ENCODE measurements at places on chromosomes 7 and 10.

DNA sequence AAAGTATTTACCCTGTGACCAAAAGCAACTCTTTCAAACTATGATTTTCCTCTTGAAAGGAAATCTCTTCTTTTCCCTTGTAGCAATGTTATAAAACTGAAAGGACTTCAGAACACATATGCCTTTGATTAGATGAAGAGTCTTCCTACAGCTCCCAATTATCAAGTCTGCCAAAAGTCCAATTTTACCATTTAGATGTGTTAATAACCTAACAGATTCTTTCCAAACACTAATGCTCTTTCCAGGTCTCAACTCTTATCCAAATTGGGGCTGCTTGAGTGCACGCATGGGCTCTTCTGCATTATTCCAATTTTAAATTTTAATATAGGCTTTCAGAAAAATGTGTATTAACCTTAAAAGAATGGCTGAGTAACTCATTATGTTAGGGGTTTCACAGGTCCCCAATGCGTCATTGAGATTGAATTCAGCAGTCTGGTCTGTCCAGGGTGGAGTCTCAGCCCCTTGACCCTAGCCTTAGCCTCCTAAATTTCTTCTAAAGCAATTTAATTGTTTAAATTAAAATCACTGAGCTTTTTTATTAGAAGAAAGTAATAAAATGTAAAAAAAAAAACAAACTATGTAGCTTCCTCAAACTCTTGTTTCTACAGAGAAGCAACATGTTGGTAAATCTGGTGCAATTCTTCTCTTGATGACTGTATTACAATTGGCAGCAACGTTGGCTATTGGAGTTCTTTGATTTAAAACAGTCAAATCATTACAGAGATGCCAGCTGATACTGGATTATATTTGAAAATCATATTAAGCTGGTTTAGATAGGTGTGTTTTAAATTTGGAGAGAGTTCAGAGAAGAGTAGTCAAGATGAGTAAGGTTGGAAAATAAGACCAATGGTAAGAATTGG is 170.4 kb downstream of the DKK1 start:
- DNase-seq = no peak

DNA sequence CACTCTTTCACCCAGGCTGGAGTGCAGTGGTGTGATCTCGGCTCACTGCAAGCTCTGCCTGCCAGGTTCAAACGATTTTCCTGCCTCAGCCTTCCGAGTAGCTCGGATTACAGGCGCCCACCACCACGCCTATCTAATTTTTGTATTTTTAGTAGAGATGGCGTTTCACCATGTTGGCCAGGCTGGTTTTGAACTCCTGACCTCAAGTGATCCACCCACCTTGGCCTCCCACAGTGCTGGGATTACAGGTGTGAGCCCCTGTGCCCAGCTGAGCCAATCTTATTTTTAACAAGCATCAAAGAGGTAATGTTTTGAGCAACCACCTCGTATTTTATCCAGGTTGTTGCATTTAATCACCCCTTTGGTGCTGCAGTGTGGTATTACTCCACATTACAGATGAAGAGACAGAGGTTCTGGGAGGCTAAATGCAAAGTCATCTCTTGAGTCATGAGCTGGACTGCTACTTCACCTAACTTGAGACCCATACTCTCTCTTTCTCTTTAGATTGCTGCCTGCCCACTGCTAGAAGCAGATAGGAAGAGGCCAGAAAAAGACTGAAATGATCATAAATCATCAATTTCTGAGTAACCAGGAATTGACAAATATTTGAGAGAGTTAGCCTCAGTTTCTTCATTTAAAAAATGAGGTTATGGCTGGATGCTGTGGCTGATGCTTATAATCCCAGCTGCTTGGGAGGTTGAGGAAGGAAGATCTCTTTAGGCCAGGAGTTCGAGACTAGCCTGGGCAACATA is 116.2 kb downstream of the CAMK1D start:
- DNase-seq = no peak

- DNase-seq = no peak
Observed at GRCh38 chr10:126738001-126738400, 67.5 kb upstream of the C10orf90 start.

DNA sequence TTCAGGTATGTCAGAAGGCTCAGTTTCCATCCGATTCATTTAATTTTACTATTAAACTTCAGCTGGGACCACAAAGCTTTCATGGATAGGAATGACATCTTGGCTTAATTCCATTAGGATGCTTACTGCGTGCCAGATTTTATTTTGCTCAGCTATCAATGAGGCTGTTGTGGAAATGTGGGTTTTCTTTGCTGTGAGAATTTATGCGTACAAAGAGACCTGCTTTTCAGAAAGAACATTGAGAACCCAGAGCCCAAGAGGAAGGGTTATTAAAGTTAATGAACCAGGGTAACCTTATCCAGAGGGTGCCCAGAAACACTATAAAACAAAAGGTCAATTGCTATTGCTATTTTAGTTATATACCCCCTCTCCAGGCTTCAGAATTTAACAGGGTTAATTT is 98.3 kb downstream of the MKLN1 start:
- DNase-seq = no peak

DNA sequence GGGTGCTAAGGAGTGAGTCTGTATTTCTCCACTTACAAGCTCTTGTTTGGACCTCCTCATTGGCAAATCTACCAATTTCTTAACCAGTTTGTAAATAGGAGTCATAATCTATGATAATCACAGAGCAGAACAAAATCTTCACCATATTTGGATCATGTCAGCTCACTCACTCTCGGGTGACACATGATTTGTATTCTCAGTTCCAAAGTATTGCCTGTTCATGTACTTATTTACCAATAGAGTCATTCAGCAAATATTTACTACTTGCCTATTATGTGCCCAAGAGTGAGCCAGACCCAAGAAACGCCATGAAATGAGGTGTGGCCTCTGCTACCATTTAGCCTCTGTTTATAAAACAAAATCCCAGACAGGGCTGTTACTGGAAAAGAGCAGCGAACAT is 114.8 kb downstream of the TSPAN12 start:
- no peak for DNase-seq

GRCh38 chr7:55149001-55149400 is 130.2 kb downstream of the EGFR start:
- DNase-seq = no peak

- DNase-seq = no peak
Observed at GRCh38 chr7:150450491-150451001, at the start of gene GIMAP8. TSS of gene GIMAP8 (plus strand) at chr7:150450630. CDS start at chr7:150466699, 16,069 bp downstream.

GRCh38 chr10:48551861-48552591 is 52.8 kb downstream of the ARHGAP22 start:
- no peak for DNase-seq

GRCh38 chr10:9198611-9199010 is 1144.1 kb downstream of the GATA3 start:
- DNase-seq = no peak

DNA sequence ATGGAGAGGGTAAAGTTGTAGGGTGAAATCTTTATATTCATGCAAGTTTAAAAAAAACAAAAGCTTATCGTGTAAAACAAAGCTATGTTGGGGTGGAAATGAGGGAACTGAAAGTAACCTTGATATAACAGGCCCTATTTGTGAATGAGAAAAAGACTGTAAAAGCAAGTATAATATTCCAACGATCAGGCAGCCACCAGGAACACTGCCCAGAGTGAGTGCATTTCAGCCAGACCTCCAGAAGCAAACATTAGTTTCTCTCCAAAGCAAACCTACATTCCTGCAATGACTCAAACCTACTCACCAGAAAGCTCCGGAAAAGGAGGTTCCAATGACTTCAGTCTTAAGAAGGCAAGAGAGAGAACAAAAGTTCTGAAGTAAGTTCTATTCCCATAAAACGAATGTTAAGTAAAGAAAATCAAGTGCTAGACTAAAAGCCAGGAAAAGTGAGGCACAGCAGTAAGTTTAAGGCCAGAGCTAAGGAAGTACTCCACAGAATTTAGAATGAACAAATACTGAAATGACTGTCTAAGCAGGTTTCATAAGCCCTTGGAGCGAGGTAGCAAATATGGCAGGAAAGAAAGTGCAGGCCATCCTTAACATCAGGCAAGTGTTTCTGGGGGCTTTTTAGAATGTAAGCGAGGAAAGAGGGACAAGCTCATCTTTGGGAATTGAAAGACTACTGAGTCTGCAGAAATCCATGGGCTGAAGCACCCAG is 493.1 kb downstream of the XPNPEP1 start:
- no peak for DNase-seq

- no peak for DNase-seq
Observed at GRCh38 chr7:135508883-135509588, 866 bp downstream of the CNOT4 start.

DNA sequence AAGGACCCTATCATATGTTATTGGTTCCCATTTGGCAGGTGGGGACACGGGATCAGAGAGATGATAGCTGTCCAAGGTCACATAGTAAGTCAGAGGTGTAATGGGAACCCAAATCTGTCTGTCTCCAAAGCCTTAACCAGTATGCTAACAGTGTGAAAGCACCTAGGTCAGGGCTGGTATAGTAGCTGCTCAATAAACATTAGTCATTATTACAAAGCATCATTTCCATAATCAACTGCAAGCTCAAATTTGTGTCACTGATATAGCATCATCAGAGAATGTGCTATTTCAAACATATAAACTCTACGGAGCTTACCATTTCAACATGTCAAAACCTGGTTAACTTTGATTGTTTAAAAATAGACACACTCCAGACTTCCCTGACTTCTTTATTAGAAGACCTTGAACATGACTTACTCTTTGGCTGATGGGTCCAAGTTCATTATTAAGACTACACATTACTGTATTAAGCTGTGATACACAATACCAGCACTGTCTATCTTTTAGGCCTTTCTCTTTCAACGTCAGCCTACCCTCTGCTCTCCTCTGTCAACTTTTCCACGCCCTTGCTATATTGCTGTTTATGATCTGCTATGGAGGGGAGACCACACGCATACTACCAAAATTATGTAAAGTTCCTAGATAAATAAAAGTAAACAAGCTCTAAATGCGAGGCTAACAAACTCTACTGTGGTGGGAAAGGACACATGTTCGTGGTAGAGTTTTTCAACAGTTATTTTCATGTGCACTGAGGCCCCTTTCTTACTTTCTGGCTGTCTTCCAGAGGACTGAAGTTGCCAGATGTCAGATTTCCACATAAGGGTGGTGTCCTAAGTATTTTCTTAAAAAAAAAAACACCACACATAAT is 33.6 kb downstream of the DNMBP start:
- no peak for DNase-seq

GRCh38 chr7:144842377-144842851 is 6.6 kb upstream of the TPK1 start:
- no peak for DNase-seq

- DNase-seq = no peak
Observed at GRCh38 chr10:16184096-16184597, 252.7 kb upstream of the PTER start.

GRCh38 chr7:107169120-107170050 is 582 bp downstream of the HBP1 start:
- peak; percentile 95 for DNase-seq

- no peak for DNase-seq
Observed at GRCh38 chr10:20916976-20917375, 19.9 kb upstream of the NEBL start.

GRCh38 chr7:41319581-41319980 is 383.3 kb downstream of the INHBA start:
- no peak for DNase-seq

- no peak for DNase-seq
Observed at GRCh38 chr10:21929070-21929469, 74.5 kb downstream of the DNAJC1 start.

DNA sequence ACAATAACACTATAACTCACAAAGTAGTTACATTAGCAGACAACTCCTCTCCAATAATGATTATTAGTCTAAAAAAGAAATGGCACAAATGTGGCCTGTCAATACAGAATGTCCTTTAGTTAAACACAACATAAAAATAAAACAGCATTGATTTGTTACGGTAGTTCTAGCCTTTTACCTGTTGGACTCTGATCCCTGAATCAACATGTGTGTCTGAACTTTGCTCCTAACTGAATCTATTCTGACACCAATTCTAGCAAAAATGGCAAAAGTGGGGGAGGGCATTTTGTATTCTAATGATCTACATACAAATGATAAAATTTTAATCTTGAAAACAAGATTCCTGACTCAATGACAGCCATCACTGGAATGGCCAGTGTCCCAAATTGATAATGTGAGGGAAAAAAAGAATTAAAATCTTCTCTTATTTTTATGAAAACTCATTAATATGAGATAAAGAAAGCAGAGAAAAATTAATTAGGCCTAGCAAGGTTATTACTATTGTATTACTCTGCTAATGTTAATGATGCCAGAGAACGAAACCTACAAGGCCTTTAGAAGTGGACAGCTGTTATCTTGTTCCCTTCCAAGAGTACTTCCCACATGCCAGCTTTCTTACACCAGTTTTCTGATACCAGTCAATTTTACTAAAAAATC is 30.2 kb downstream of the FRA10AC1 start:
- DNase-seq = no peak

GRCh38 chr10:17580885-17581284 is 36.3 kb downstream of the HACD1 start:
- DNase-seq = no peak

GRCh38 chr7:44152971-44153947 is 12.1 kb upstream of the MYL7 start:
- DNase-seq = no peak

DNA sequence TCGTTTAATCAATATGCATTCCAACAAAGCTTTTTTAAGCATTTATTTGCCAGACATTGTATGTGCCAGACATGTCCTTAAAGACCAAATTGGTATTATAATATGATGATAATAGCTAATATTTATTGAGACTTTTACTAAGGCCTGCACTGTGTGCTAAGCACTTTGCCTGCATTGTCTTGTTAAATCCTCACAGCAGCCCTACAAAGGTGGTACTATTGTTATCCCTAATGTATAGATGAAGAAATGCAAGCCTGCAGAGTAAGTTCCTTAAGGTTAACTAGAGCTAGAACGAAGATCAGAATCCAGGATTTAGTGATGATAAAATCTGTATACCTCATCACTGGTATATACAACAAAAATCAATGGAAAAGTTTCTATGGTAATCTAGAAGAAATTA is 5.3 kb upstream of the CAPZA2 start:
- no peak for DNase-seq

DNA sequence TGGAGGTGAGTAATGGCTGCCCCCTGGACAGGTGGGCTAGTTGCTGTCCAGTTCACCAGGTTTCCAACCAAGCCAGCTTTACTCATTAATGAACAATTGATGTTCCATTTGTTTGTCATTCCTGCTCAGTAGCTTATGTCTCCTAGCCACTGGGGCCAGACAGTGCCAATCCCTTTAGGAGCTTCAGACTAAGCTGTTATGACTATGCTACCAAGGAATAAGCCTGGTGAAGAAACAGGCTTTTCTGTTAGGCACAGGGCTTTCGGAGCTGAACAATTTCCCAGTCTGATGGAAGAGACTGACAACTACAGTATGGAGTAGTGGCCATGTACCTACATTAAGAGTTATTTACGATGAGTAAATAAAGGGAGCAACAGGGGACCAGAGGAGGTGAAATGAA is 2.1 kb upstream of the FMC1 start:
- DNase-seq = no peak

DNA sequence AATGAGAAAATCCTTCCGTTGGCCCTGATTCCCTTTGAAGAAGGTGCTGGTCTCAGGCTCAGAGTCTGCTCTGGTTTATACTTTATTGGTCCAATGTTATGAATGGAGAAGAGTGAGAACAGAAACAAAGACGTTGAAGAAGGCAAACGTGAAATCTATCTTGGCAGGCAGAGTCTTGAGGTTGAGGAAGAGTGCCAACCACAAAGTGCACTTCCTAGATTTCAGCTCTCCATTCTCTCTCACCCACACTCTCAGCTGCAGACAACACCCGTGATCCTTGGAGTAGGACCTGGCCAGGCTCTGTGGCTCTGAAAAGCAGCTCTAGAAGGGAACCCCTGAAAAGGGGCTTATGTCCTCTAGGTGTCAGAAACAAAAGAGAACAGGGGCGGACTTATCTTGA is 128.9 kb upstream of the PLXNA4 start:
- DNase-seq = no peak
